Effector memory CD4-positive, alpha-beta T cell (primary cell): ENCODE measurements at places on chromosomes 12 and 14.

- no peak for DNase-seq
Measured at GRCh38 chr12:58443273-58443980, 476.9 kb downstream of the LRIG3 start.

DNA sequence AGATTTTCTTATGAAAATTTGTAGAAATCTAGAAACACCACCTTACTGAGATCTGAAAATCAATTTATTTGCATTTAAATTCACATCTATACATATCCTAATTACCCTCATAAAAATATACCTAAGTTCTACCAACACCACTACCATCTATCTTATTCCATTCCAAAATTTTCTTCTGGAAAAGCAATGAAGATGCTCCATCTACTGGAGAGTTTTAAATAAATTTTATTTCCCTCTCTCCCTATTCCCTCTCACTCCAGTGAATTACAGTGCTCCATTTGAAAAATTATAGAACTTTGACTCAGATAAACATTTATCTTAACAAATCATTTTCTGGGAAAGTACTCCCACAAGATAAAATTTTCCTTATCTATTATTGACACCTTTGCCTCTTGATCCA is 2.3 kb upstream of the C14orf39 start:
- DNase-seq = no peak

DNA sequence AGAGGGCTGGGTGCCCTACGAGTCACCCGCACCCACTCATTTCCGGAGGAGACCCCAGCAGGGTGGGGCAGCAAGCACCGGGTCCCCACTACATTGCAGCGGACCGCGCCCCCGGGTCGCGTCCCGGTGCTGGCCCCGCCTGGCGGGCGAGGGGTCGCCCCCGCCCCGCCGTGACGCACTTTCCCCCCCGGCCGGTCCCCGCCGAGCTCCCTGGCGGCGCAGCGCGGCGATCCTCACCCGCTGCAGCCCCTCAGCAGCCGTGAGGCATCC is 106.1 kb downstream of the PRICKLE1 start:
- no peak for DNase-seq

DNA sequence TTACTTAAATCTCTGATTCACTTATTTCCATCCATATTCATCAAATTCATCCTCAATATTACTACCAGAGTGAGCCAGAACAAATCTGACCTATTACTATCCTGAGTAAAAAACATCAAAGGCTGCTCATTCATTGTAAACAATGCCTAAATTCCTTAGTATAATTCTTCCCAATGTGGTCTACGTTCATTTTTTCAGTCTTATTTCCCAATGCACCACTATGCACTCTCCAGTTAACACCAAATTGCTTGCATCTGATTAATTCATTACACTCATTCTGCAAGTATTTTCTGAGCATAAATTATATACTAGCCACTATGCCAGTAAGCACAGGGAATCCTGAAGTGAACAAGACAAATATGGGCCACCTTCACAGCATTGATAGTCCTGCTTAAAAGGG is 110.0 kb downstream of the EPS8 start:
- DNase-seq = no peak

GRCh38 chr12:18690653-18691052 is 47.2 kb downstream of the PLCZ1 start:
- no peak for DNase-seq

GRCh38 chr12:49990273-49990672 is 17.5 kb downstream of the AQP6 start:
- no peak for DNase-seq
